IMR-90 (cell line): ENCODE measurements at places on chromosomes 3 and 15. TPM values are rescaled to one million over a fixed set of nuclear protein-coding genes. Genes with fewer than 3 reads are reported as not detected.

GRCh38 chr3:129399895-129400357, 28.5 kb downstream of the EFCAB12 start:
- DNase-seq = no peak

- DNase-seq = no peak
Observed at GRCh38 chr3:57006179-57006657, 54.2 kb upstream of the SPATA12 start.

GRCh38 chr3:193270451-193270850, 29.4 kb downstream of the PLAAT1 start:
- no peak for DNase-seq

DNA sequence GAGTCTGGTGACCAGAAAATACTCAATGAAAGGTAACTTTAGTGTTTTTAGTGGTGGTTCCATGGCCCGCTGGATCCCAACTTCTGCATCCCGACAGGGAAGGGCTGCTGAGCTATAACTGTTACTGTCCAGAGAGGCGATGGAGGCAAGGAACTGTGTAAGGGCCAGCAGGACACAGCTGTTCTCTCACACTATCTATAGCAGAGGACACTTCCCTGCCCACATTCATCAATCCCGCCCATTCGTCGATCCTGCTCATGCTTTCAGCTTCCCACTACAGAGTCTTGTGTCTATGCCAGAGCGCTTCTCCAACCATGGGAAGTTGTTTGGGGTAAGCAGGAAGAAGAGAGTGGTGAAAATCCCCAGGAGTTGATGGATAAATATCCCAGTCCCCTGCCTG, 8.4 kb downstream of the COLQ start:
- DNase-seq = no peak

GRCh38 chr3:57637391-57637790, 40.2 kb upstream of the ARF4 start:
- peak; percentile 41 for DNase-seq

DNA sequence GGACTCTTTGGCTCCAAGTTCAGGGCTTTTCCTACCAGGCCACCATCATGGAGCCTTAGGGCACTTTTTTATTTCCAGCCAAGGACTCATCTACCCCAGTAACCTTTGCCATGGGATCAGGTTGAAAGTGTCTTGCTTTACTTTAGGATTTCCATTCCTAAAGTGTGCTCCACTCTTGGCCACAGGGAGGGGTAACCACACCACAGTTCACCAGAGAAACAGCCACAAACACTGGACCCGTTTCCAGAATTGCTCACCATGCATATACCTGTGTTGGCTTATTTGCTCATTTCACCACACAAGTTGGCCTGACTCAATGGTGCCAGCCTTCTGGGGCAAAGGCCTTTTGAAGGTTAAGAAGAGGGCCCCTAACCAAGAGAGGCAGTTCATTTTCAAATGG, 70.6 kb upstream of the RAD18 start:
- no peak for DNase-seq

Gene CNTN3
- total RNA-seq = 3.3 and 3.6 TPM in 2 replicates

- DNase-seq = no peak
Observed at GRCh38 chr3:114714237-114714636, 420.4 kb downstream of the TIGIT start.

GRCh38 chr15:32991619-32992111, 202.8 kb downstream of the FMN1 start:
- no peak for DNase-seq

Gene DLL4
- 1.7 and 1.8 TPM in 2 replicates for total RNA-seq

DNA sequence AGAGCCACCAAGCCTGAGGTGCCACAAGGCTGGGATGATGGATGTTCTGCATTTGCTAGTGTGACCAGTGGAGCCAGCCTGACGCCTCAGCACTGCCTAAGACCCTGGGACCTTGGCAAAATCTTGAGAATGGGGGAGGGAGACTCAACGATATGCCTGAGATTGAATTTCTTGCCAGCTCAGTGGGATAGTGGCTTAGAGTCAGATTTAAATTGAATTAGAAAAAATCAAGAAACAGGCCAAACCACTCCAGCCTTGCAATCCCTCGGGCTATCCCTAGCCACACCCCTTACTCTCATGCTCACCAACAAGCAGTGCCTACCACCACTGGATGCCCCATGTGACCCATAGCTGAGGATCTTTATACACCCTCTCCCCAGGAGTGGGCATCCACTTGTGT, 18.7 kb upstream of the PDE8A start:
- no peak for DNase-seq

GRCh38 chr3:31472479-31473390, 60.0 kb upstream of the STT3B start:
- peak; percentile 24 for DNase-seq

Gene GPR176
- 194 and 246 TPM in 2 replicates for total RNA-seq

DNA sequence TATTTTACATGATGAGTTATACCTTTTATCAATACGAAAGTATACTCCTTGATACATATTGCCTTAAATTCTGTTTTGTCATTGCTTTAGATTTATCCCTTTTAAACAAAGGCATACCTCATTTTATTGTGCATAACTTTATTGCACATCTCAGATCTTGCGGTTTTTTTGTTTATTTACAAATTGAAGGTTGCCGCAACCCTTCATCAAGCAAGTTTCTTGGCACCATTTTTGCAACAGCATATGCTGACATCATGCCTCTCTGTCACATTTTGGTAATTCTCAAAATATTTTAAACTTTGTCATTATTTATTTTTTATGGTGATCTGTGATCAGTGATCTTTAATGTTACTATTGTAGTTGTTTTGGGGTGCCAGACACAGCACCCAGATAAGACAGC, 20.9 kb downstream of the SNRK start:
- peak; percentile 11 for DNase-seq

Gene BCHE
- total RNA-seq = 1.6 and 1.9 TPM in 2 replicates

GRCh38 chr15:74174219-74174957, 878 bp downstream of the ISLR start:
- DNase-seq = no peak

Gene SYNPR
- total RNA-seq = not detected in 2 replicates

- peak; percentile 74 for DNase-seq
Observed at GRCh38 chr3:24678421-24678865, 183.8 kb upstream of the THRB start.

- no peak for DNase-seq
Observed at GRCh38 chr3:42140665-42141203, 49.6 kb downstream of the TRAK1 start.

GRCh38 chr3:38257583-38257982, 8.0 kb upstream of the SLC22A13 start:
- peak; percentile 5 for DNase-seq

DNA sequence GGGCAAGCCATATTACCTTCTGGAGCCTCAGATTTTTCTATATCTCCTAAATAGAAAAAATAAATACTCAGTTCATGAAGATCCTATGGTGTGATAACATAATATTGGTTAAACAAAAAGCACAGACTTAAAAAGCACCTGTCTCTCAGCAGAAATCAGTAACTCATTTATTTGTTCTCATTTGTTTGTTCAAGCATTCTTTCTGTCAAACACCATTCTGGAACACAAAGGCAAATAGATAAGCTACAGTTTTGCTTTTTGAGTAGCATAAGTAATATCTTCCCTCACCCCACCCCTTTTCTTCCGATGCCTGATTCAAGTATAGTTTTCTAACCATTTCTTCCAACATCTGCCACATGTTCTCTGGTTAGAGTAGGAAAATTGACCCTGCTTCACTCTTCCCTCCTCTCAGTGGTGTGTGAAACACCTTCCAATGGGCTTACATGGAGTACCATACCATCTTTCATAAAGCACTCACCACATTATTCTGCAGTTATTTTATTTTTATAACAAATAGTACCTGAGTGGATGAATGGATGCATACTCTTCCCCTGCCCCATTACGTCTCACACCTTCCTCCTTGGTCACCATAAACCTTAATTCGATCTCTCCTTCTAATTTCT, 8.4 kb upstream of the IL1RAP start:
- DNase-seq = no peak

GRCh38 chr3:42122261-42123011, 31.3 kb downstream of the TRAK1 start:
- no peak for DNase-seq

GRCh38 chr15:91380114-91380513, 280.1 kb downstream of the SV2B start:
- DNase-seq = no peak

DNA sequence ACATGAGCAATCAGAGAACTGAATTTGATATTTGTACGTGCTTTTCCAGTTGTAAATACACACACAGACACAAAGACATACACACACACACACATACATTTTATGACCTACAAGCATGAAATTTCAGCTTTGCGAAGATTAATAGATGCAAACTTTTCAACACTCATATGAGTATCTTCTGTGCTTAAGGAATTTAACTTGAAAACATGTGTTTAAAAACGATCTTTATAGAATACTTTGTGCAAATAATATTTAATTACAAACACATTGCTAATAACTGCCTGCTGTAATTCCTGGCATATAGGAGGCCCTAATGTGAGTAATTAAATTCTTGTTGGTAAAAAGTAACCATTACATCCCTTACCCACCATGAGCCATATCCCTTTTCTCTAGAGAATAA, 107.7 kb upstream of the PLSCR5 start:
- DNase-seq = no peak

Gene LRCH3
- 28.5 and 33.1 TPM in 2 replicates for total RNA-seq

- DNase-seq = peak; percentile 89
Observed at GRCh38 chr3:127002195-127003174, 19.6 kb downstream of the PLXNA1 start.

Gene TTLL13
- total RNA-seq = not detected in 2 replicates

GRCh38 chr15:101006931-101007691, 88.0 kb downstream of the LRRK1 start:
- peak; percentile 73 for DNase-seq

GRCh38 chr15:55319537-55320237, 665 bp downstream of the PIGB start:
- peak; percentile 5 for DNase-seq

DNA sequence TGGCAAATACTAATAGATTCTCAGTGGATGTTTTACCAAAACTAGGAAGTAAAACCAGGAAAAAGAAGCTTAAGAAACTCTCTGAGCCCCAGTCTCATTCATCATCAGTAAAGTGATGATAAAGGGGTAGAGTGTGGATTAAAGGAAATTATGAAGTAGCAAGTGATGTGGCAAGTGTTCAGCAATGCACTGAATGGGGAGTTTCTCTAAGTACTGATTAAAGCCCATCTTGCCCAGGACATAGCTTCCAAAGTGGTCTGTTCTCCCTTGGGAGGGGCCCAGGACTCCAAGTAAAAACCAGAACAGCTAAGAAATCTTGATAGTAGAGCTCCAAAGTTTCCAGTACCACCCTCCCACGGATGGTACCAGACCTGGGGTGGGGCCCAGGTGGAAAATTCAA, 137.3 kb downstream of the WNT5A start:
- no peak for DNase-seq

GRCh38 chr3:149179220-149179619, 42.4 kb downstream of the CP start:
- peak; percentile 78 for DNase-seq

Gene RARB
- total RNA-seq = 1.4 TPM in 2 replicates

DNA sequence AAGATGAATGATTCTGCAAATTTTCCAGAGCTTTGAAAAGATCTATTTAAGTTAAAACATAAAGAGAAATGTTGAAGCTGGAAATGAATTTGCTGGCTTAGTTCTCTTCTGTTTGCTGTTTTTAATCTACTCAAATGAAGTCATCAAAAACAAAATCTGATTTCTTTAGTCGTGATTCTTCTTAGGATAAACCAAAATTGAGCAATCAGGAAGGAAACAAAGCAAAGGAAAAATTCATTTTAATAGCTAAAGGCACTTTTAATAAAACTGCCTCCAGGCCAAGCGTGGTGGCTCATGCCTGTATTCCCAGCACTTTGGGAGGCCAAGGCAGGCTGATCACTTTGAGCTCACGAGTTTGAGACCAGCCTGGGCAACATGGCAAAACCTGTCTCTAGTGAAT, 91.2 kb downstream of the DUT start:
- DNase-seq = no peak

DNA sequence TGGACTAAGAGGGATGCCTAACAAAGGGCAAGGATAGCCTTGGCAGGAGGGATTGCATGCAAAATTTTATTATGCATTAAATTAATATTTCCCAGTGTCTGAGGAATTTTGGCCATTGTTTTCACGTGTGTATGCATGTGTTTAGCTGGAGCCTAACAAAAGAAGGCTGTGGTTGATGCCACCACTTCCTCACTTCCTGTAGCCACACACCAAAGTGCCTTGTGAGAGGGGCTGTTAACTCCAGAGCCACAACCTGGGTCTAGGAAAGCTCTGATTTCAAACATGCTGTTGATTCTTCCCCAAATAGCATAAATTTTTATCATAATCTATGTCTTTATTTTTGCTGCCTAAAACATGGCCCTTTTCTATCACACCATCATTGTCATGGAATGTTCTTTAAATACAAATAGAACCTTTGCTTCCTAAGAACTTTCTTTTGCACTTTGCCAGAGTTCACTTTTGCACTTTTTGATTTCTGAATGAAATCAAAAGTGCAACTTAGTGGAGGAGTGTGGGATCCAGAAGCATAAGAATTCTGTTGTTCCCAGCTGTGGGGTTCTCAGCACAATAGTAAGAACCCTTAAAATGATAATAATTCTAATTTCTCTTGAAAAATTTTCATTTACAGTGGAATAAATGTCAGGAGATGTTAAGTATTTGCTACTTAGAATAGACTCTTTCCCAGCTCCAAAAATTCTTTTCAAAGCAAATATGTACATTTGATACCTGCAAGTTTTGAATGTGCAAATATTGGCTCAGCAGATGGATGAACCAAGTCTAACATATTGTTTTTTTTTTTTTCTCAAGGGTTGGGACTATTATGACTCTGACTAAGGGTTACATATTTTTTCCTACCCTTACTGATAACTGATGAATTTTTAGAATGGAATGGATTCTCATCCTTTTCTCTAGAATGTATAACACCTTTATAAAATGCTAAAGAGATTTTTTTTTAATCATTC, 35.6 kb upstream of the SPTSSB start:
- DNase-seq = no peak

GRCh38 chr3:150433347-150433746, 25.2 kb downstream of the TSC22D2 start:
- DNase-seq = no peak

GRCh38 chr3:64082411-64082810, 59.1 kb upstream of the PSMD6 start:
- DNase-seq = peak; percentile 33

DNA sequence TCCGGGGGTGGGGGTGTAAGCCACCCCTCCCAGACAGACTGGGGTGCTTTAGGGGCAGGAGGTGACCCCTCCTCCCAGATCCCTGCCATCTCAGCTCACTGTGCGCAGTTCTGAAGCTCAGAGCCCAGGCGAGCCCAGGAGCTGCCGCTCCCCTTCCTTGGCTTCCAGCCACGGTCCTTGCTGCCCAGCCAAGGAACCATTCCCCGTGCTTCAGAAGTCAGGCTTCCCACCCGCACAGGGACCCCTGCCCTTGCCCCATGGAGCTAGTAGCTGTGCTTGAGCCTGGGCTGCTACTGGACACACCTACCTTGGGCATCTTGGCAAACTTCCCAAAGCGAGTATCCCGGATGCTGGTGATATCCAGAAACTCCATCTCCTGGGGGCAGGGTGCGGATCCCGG, 4.8 kb downstream of the PLCB2 start:
- DNase-seq = no peak

DNA sequence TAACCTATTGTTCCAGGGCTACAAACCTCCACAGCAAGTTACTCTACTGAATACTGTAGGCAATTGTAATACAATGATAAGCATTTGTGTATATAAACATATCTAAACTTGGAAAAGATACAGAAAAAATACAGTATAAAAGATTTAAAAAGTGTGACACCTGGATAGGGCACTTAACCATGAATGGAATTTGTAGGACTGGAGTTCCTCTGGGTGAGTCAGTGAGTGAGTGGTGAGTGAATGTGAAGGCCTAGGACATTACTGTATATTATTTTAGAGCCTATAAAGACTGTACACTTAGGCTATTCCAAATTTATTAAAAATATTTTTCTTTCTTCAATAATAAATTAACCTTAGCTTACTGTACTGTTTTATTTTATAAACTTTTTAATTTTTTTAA, 38.4 kb upstream of the SLC25A36 start:
- peak; percentile 24 for DNase-seq
